ENCODE measurements at places on chromosomes 13 and 19. TPM values are rescaled to one million over a fixed set of nuclear protein-coding genes. Genes with fewer than 3 reads are reported as not detected.

DNA sequence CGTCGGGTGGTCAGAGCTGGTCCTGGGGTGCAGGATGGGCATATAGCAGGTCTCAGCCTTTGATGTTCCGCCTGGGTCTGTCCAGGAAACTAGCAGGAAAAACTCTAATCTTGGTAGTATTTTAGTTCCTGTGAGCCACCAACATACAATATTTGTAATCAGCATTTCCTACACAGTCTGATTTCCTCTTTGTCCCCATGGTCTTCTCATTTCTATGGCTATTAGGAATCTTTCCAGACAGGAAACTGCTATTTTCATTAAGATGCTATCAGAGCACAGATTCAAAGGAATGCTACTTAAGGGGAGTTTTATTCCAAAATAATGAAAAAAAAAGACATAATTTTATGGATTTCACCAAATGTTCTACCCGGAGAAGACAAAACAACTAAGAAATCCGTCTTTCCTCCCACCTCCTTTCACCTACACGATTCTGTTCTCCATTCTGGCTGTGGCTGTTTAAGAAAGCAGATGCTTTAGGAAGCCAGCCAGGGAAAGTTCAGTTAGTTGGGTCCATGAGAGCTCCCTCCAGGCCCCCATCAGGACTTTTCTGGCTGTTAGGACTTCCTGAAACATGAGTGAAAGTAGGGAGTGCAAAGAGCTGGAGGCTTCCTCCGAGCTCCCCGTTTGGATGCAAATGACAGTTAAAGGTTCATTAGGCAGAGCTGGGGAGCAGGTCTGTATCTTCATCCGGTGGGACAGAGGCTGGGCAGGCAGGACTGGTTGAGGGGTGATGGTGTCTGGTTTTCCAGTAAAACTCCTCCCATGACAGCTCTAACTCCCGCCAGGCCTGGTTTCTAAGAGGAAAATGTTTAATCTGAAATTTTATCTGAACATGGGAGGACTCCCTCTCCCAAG, 36.3 kb downstream of the SHISA2 start:
- DNase-seq: no peak

DNA sequence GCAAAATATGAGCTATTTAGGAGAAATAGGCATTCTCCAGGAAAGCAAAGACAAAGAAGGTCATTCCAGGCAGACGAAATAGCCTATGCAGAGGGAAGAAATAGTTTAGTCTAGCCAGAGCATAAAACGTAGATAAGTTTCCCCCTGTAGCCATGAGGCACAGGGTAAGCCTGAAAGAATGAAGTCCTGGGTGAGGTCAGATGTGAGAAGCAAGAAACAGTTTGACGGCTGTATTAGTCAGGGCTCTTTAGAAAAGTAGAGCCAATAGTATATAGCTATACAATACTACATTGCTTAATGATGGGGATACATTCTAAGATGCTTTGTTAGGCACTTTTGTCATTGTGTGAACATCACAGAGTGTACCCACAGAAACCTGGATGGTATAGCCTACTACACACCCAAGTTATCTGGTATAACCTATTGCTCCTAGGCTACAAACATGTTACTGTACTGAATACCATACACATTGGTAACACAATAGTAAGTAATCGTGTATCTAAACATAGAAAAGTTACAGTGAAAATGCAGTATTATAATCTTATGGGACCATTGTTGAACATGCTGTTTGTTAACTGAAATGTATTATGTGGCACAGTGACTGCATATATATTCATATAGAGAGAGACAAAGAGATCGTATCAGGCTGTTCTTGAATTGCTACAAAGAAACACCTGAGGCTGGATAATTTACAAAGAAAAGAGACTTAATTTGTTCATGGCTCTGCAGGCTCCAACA, 59.3 kb upstream of the WDFY2 start:
- DNase-seq: no peak

DNA sequence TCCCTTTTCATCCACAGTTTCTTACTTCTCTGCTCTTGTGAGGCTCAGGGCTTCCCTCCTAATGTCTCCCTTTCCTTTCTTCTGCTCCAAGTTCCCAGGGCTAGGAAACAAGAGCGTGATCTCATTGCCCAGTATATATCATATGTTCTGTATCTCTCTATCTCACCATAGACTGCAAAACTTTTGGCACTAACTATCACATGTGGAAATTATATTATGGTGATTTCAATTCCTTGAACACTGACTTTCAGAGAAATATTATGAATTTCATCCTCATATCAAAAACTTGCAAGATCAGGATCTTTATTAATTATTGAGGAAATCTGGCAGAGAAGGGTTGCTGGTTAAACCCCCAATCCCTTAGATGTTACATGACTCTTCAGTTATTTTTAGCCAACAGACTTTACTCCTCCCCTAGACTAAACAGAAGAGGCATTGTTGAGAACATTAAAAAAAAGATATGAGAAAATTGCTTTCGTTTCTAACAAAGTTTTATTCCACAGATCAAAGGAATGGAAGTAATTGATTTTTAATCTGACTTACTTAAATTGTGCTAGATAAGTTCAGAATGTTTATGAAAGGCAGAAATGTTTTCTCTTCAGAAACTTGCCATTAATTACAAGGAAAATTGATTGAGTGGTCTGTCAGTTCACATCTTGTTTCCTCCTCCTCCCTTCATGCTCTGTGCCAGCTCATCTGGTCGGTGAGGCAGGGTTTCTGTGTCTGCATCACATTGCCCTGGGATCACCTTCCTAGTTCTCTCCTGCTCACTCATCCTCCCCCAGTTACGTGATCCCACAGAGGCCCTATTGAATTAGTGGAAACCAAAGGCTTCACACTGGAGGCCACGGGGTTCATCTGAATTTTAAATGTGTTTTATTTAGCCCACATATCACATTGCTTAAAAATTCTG, 378.5 kb downstream of the LMO7 start:
- DNase-seq: no peak

DNA sequence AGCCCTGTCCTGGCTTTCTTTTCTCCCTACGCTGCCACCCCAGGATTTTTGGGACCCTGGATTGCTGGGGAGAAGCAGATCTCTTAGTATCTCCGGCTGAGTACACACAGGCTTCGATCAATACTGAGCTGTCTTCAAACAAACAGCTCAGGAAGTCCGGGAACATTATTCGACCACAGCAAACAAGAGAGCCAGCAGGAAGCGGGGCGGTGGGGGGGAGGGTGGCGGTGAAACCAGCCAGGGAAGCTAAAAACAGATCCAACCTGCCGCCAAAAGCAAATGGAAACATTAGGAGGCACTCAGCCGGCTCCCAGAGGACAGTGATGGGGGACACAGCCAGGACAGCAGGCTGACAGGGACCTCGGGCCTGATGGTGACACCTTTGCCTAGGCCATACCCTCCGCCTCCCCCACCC, 12.2 kb upstream of the BCAM start:
- DNase-seq: no peak

GRCh38 chr13:42892760-42893159, 99.3 kb downstream of the EPSTI1 start:
- no peak for DNase-seq

DNA sequence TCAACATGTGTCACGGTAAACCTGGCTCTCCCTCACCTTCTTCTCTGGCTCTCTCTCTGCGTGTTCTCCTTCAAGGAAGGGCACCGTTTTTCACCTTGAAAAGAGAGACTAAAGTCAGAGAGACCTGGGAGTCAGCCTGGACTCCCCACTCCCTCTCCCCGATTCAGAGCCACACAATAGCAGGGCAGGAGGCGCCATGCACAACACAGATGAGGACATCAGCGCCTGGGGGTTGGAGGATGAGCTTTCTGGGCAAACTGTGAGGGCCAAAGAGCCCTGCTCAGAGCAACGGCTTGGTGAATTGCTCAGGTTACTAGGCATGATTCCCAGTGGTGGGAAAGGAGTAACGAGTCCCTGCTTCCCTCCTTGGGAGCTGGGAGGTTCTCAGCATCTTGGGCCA, 32.3 kb downstream of the HSPH1 start:
- no peak for DNase-seq

- DNase-seq: no peak
Observed at GRCh38 chr13:104460554-104460953, 1394.3 kb upstream of the SLC10A2 start.

DNA sequence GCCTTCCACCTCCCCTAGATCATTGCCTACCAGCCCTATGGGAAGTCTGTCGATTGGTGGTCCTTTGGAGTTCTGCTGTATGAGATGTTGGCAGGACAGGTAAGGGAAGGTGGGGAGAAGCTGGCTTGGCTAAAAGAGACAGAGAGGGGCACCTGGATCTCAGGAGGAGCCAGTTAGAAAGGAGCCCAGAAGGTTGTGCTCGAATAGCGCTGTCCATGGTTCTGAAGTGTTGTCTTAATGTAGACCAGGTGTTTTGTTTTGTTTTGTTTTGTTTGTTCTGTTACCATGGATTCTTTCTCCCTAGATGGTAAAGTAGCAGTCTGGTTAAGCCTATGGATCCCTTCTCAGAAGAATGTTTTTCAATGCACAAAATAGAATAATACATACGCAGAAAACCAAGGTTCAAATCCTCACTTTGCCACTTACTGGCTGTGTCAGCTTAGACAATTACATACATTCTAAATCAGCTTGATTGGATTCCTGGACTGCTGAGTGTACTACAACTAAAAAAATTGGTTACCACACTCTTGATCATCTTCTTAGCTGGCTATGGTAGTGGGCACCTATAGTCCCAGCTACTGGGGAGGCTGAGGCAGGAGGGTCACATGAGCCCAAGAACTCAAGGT, 5.9 kb upstream of the CACNG7 start:
- DNase-seq: no peak

GRCh38 chr19:18539372-18539771, 4.0 kb downstream of the FKBP8 start:
- no peak for DNase-seq

DNA sequence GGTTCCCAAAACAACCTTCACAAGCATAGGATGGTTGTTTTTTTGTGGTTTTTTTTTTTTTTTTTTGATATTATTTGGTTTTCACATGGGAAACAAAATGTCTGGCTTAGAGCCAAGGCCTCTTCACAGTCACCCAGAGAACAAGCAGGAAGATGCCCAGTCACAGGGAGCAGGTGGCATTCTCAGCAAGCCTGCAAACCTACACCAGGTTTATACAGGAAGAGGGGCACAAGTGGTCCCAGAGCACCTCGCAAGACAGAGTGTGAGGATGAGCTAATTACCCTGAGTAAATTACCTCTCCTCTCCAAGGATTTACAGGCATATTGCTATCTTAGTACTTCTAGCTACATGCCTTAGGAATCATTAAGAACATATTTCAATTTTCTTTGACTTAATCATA, 1375.6 kb downstream of the EFNB2 start:
- no peak for DNase-seq

GRCh38 chr19:50046649-50047503, 21.1 kb downstream of the ZNF473 start:
- no peak for DNase-seq

DNA sequence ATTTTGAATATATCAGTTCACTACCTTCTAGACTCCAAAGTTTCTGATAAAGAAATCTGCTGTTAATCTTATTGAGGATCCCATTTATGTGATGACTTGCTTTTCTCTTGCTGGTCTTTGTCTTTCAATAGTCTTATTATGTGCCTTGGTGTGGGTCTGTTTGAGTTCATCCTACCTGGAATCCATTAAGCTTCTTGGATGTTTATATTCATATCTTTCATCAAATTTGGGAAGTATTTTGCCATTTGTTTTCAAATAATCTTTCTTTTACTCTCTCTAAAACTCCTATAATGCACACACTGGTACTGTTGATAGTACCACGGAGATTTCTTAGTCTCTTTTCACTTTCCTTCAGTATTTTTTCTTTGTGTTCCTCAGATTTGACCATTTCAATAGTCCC, 24.2 kb upstream of the COG6 start:
- DNase-seq: no peak

- DNase-seq: peak; percentile 72
Observed at GRCh38 chr13:111474136-111475002, 153.9 kb downstream of the TEX29 start.

GRCh38 chr19:52664461-52664860, 26.3 kb upstream of the ZNF83 start:
- DNase-seq: no peak

- no peak for DNase-seq
Observed at GRCh38 chr19:33878030-33878544, 81.4 kb downstream of the KCTD15 start.

GRCh38 chr13:37602733-37603381, 4.3 kb upstream of the POSTN start:
- DNase-seq: no peak

- no peak for DNase-seq
Observed at GRCh38 chr19:47142779-47143178, 12.1 kb downstream of the SAE1 start.

DNA sequence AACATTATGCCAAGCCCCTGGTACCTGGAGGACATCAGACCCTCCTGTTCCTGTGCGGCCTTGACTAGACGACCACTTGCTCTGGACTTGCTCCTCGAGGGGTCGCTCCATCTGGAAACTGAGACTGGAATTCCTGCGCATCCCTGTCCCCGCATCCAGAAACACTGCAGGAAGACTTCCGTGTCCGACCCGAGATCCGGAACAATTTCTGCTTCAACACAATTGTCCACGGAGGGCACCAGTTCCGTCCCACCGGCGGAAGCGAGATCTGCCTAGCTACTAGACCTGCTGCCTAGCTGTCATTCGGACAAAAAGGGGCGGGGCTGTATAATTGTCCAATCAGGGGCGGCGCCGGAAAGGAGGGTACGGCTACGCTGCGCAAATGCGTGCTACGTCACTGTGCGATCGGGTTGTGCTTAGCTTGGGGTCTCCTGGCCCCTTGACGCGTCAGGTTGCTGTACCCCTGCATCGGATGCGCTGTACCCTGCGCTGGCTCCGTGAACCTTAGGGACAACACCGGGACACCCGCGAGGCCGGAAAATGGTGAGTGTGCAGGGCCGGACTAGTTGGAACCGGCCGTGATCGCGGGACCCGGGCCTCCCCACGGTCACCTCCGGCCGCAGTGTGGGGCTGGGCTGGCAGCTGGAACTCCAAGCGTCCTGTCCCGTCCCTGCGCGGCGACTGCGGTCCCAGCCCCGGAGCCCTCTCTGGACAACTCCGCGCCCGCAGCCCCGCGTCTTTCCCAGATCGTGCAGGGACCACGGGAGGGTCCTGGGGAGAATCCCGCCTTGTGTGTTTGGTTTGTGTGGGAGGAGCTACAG, at the start of the genes ZNF490 and ZNF791:
ZNF490 (minus strand) TSS at position 274 of the 821 bp plus-strand sequence; CDS start at position 141, 133 bp downstream.
ZNF791 (plus strand) TSS at position 381 of the 821 bp plus-strand sequence; CDS start at position 541, 160 bp downstream.
- DNase-seq: peak; percentile 99

DNA sequence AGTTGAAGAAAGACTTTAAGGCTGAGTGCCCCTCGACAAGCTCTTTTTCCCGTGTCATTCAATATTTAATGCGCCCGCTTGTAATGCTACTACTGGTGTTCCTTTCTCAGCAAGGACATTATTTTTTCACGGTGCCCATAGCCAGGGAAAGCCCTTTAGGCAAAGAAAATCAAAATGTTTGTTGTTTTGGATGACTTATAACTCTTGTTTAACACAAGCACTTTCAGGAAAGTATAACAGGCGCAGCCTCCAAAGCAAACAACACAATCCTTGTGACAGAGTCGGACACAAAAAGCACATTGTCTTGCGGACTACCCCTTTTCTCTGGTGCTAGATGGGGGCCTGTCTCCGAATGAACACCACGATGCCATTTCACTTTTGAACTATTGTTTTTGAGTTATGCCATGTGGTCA, 12.4 kb downstream of the ZIC5 start:
- no peak for DNase-seq

GRCh38 chr19:5292822-5293611, 47.6 kb downstream of the PTPRS start:
- DNase-seq: peak; percentile 87

Gene KLK5
- total RNA-seq: not detected

Gene POU4F1
- total RNA-seq: not detected

Gene PSG7
- not detected for total RNA-seq

Gene PSG11
- total RNA-seq: not detected

Gene FUT3
- not detected for total RNA-seq

Gene HIF3A
- 79.8 TPM for total RNA-seq

Gene RAP2A
- total RNA-seq: 42.8 TPM

All from posterior vena cava (tissue), 2 donors.